Activated CD4-positive, alpha-beta T cell treated with anti-CD3 and anti-CD28 coated beads, Interleukin-2, amount 10 ng/mL, durations not matched to agents 24 days and 14 days (primary cell): ENCODE measurements at places on chromosomes 16 and 17. TPM values are rescaled to one million over a fixed set of nuclear protein-coding genes. Genes with fewer than 3 reads are reported as not detected.

Gene CCL4L2
- total RNA-seq: 11.5 and 11.9 TPM in 2 replicates

Gene BCL6B
- total RNA-seq: 0.90 and 0.91 TPM in 2 replicates

Gene TP53TG3F
- not detected in 2 replicates for total RNA-seq

Gene CTRB2
- total RNA-seq: not detected in 2 replicates

Gene TPSG1
- not detected in 2 replicates for total RNA-seq

Gene TMEM235
- not detected in 2 replicates for total RNA-seq

GRCh38 chr17:62637809-62638208 lies 10.3 kb downstream of the MRC2 start:
- H3K4me3 ChIP-seq: no peak overlapping the region
- peaks cover 33% of the 10 kb centered on the region for H3K27me3 ChIP-seq
- H3K4me1 ChIP-seq: no peaks in the 10 kb centered on the region
- no peak overlapping the region for H3K27ac ChIP-seq

- H3K27ac ChIP-seq: no peak overlapping the region
- H3K27me3 ChIP-seq: peaks cover 13% of the 10 kb centered on the region
- H3K4me1 ChIP-seq: no peaks in the 10 kb centered on the region
- no peak overlapping the region for H3K4me3 ChIP-seq
These were observed 158.6 kb downstream of the AXIN2 start for GRCh38 chr17:65402513-65403496.

DNA sequence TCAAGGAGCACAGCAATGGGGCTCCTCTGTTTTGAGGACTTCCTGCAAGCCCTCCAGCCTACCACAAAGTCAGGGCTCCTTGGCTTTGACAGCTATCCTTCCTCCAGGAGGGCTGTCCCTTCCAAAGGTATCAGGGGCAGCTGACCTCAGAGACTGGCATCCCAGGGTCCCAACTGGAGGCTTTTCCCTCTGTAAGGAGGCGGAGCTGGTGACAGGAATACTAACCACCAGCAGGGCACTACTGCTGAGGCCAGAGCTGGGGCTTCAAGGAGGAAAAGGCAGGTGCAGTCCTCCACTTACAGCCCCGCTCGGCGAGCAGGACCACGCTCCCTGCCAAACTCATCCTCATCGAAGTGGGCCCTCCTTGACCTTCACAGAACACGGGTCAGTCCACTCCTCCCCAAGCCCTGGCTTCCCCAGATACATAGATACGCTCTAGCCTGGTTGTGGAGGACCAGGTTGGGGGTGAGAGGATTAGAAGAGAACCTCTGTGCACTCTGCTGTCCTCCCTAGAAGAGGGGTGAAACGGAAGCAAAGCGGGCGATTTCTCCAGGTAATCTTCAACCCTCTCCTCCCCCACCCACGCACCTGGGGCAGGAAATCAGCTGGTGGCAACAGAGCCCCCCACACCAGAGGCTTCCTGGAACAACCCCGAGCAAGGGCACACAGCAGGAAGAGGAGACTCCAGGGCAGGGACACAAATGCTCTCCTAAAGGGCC lies 20.5 kb downstream of the ST3GAL2 start:
- H3K4me1 ChIP-seq: peaks cover 39% of the 10 kb centered on the region
- peaks cover 10% of the 10 kb centered on the region for H3K36me3 ChIP-seq
- no peak for DNase-seq
